AG04450 (cell line): ENCODE measurements at places on chromosomes 7 and 10. TPM values are rescaled to one million over a fixed set of nuclear protein-coding genes. Genes with fewer than 3 reads are reported as not detected.

DNA sequence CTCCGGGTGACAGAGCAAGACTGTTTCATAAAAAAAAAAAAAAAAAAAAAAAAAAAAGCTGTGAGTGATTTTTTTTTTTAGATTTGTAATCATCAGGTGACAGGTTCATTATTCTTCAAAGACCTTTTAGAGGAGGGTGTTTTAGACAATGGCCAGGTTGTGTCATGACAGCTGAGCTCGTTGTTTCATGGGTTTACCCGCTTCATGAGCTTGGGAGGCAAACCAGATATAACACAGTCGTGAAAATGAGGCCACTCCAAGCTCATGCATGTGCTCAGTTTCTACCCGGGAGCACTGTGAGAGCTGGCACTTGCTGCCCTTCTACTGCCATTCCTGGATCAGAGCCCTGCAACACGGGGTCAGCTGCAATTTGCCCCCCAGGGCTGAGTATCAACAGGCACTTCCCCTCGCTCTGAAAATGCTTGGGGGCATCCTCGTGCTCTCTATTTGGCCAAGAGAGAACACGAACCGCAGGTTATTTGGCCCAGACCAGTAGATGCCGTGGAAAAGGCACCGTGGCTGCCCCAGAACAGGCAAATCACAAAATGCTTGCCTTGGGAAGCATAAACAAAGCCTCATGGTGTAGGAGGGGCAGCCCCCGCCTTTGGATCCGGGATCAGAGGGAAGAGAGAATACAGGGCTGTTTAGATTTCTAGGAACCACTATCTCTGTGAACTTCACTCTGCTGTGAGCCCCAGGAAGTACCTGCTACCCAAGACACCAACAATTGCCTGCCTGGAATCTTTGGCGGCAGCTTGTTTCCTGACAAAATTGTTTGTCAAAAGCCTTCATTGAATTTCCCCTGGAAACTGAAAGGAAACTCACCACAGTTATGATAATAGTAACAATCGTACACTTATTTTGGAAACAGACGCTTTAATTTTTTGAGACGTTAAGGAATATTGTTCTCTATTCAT, 371.0 kb downstream of the FRMD4A start:
- no peak for DNase-seq

The SPDYE11 gene
- polyA plus RNA-seq = 0.06 and 0.07 TPM in 2 replicates

- DNase-seq = no peak
Observed at GRCh38 chr7:33500703-33501701, 371.6 kb downstream of the BBS9 start.

DNA sequence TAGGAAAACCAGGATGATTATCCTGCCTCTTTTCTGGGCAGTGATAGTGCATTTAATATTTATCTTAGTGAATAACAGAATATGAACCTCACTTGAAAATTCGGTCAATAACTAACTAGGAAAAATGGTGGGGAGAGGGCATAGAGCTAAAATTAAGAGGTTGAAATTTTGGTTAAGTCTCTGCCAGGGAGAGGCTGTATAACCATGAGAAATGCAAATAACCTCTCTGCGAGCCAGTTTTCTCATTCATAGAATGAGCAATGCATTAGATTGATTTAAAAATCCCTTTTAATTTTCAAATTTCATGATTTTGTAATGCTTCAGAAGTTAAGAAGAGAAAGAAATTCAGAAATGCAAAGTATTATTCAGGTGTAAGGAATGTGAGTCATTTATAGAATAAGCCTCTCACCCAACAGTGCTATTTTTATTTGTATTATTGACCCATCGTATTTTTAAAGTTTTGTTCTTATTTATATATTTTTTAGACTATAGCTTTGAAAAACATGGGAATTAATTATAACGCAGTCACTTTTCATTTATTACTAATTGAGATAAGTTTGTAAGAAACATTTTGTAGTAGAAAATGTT, 104.7 kb downstream of the PHF14 start:
- DNase-seq = no peak

The PRKCQ gene
- 0.10 and 0.26 TPM in 2 replicates for polyA plus RNA-seq

The LIPM gene
- polyA plus RNA-seq = not detected in 2 replicates

The CAMK2B gene
- polyA plus RNA-seq = 0.12 TPM in 1 of 2 replicates, not detected in the other

The PMS2 gene
- 11.1 and 12.9 TPM in 2 replicates for polyA plus RNA-seq

GRCh38 chr10:131931981-131932380, 31.2 kb downstream of the PPP2R2D start:
- DNase-seq = no peak

The PLAC9 gene
- 11.5 and 14.2 TPM in 2 replicates for polyA plus RNA-seq

DNA sequence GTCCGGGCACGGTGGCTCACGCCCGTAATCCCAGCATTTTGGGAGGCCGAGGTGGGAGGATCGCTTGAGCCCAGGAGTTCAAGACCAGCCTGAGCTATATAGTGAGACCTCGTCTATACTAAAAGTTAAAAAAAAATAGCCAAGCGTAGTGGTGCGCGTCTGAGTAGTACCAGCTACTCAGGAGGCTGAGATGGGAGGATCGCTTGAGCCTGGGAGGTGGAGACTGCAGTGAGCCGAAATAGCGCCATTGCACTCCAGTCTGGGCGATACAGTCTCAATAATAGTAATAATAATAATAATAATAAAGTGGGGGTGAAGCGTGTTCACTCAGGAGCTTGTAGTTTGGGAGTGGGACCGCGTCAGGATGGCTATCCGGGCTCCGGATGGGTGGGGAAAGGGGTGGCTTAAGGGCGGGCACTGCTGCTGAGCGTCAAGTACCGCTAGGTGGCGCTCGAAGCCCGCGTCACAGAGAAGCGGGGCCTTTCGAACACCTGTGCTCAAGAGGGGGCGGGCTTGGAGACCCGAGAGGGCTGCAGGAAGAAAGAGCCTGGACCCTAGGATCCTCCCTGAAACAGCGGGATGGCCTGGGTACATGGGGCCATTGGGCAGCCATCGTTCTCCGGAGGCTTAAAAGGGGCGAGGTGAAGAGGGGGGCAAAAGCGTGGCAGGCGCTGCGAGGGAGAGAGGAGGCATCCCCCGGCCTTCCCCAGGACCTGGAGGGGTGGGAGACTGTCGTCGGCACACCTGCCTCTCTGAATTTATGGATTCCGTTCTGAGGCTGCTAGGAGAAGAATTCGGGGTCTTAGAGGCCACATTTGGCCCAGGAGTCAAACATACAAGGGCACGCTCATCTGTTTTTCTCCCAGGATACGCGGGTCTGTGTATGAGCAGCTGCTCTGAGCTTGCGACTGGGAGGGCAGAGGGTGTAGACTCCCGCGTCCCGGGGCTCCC, 14.5 kb downstream of the LBX1 start:
- peak; percentile 10 for DNase-seq

GRCh38 chr7:47622946-47623640, 41.2 kb upstream of the TNS3 start:
- DNase-seq = peak; percentile 91

DNA sequence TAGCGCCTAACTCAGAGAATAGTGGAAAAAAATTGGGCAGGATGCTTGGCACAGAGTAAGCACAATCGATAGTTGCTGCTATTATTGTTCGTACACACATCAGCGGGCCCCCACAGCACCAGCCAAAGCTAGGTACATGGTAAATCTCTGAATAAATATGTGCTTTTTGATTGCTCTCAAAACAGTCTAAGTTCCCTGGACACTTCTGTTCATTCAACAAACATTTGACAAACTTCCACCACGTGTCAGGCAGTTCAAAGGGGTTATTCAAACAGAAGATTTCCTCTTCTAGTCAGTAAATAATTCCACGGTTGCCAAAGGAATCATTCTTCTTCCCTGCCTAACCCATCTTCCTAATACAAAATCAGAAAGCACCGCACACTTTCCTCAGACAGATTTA, 150.8 kb downstream of the DGKI start:
- no peak for DNase-seq

DNA sequence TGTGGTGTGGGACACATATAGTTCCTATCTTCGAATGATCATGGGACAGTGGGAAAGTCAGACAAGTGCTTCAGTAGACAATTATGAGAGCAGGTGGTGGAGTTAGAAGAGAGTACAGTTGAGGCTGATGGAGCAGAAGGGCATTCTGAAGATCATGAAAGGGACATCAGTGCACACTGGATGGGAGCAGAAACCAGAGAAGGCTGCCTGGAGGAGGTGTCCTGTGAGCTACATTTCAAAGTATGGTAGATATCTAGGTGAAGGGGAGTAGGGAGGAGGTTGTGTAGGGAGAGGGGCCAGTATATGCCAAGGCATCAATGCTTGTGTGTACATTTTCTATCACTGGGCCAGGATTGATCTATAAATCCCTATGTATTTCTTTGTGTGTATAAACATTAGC, 100.2 kb upstream of the PDCD4 start:
- no peak for DNase-seq

The GIGYF1 gene
- 4.4 and 5.2 TPM in 2 replicates for polyA plus RNA-seq

The SLC18A2 gene
- polyA plus RNA-seq = 0.01 TPM in 1 of 2 replicates, not detected in the other

DNA sequence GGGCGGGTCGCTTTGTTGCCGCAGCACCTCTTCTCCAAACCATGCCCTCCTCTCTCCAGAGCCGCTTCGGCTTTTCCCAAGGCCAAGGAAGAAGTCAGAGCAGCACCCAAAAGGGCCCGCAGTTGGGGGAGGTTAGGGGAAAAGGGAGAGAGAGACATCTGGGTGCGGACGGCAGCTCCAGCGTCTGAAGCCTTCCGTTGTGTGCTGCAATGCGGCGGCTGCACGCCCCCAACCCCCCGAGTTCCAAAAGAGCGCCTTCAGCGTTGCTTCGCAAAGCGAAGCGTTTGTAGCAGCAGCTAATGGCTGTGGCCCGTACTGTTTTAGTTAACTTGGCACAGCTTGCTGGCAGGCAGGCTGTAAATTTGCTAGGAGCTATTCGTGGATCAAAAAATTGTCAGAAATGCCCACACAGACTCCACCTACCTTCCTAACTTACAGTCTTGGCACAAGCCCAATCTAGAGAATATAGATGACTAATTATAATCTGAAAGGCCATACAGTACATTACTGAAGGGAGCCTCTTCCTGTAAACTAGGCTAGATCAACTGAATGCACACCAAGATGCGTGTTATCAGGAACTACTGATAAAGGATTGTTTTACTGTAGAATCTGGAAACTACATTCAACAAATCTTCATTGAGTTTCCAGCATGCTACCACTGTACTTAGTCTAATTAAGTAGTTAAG, 1.1 kb upstream of the KBTBD2 start:
- no peak for DNase-seq

The SLF2 gene
- 15.0 and 19.0 TPM in 2 replicates for polyA plus RNA-seq

DNA sequence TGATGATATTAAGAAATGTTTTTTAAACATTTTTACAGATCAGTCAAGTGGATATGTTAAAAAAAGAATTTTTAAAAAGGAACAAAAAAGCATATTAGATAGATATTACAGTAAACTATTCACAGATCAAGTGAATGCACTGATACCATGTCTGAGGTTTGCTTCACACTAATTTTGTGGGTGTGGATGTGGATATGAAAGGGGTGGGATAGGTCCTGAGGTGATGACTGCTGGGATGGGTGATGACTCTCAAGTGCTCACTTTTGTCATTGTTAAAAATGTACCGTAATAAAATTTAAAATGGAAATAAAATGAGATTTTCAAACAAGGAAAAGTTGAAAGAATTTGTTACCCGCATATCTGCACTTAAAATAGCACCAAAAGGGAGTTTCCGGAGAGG, 54.1 kb downstream of the AGMO start:
- DNase-seq = no peak

- DNase-seq = no peak
Observed at GRCh38 chr7:17362439-17363105, 64.1 kb downstream of the AHR start.

The UCN3 gene
- not detected in 2 replicates for polyA plus RNA-seq

The NRAP gene
- not detected in 2 replicates for polyA plus RNA-seq

DNA sequence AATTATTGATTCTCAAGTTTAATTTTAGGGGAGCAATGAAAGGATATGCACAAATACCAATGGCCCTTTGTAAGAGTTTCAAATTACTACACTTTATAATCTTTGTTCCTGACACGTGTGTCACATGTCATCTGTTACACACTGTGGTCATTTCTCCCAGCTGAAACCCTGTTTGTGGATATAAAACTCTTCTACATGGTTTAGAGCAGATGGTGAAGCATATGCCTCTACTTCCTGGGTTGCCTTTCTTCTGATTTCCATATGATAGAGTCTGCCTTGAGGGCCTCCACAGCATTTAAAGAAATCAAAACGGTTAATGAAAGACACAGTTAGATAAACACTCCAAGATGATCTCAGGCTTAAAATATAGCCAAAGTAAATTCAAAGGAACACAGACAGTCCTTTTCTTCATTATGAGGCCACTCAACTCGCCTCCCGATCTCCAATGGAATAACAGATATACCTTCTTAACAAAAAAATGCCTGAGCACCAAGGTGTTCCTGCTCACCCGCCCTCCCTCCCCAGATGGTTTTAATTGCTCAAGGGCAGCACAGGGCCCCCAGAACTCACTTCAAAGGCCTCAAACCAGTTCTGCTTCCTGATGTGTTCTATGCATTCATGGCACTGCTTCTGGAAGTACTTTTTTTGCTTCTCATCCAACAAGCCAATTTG, 75.0 kb downstream of the CPVL start:
- no peak for DNase-seq

DNA sequence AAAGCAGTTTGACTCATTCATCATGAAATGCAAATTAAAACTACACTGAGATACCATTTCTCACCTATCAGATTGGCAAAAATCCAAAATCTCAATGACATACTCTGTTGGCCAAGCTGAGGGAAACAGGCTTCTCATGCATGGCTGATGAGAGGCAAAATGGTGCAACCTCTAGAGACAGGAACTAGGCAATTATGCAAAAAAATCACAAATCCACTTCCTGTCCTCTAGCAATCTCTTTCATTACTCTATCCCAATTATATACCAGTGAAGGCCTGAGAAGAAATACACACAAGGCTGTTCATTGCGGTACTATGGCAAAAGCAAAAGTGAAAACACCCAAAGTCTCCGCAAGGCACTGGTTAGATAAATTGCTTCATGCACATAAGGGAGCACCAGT, 25.9 kb upstream of the PTPRN2 start:
- no peak for DNase-seq

DNA sequence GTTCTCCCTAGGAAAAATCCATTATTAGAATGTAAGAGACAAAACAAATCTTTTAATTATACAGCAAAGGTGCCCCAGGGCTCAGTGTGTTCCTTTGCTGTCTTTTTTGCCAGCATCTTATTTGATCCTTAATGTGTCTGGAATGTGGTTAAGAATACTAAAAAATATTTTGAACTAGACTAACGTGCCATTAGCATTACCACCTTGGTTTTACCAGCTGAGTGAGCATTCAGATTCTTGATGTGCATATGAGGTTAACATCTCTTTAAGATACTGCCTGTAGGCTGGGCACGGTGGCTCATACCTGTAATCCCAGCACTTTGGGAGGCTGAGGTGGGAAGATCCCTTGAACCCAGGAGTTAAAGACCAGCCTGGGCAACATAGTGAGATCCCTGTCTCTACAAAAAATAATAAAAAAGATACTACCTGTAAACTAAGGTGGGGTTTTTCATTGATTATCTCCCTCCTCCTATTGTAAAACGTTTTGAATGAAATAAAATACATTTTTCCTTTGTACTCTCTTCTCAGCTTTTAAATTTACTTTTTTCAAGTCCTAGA, 96.6 kb downstream of the CCNY start:
- no peak for DNase-seq

GRCh38 chr7:28678431-28678965, 266.2 kb downstream of the CREB5 start:
- DNase-seq = no peak

GRCh38 chr10:103803941-103804340, 51.4 kb downstream of the SH3PXD2A start:
- no peak for DNase-seq

GRCh38 chr7:29801929-29802328, 4.4 kb upstream of the WIPF3 start:
- no peak for DNase-seq
